ENCODE measurements at places on chromosomes 3 and 15.

DNA sequence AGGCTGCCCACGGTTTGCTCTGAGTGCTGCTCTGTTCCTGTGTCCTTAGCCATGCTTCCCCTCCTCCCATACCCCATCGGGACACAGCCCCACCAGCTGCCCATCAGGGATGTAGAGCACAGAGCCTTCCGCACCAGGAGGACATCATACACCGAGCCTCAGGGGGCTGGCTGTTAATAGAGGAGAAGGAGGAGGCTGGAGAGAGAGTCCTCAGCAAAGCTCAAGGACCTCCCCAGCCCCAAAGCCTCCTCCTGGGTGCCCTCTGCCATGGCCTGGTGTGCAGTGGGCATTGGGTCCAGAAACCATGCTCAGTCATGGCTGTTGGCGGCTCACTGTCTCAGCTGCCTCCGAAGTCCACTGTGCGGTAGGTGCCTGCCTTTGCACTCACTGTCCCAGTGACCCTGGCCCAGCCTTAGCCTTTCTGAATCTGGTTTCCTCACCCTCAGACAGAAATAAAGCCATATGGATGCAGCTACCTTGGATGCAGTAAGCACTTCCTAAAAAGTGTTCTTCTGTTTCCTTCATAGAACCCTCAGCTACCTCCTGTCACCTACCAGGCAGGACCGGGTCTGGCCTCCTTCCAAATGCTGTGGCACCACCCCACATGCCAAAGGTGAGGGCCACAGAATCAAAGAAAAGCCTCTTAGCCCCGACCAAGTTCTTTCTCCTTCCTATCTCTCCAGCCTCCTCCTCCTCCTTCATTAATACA is 53.9 kb downstream of the ACAD9 start:
- no peak for DNase-seq

- no peak for DNase-seq
Observed at GRCh38 chr3:196186651-196187573, 24.3 kb downstream of the ZDHHC19 start.

DNA sequence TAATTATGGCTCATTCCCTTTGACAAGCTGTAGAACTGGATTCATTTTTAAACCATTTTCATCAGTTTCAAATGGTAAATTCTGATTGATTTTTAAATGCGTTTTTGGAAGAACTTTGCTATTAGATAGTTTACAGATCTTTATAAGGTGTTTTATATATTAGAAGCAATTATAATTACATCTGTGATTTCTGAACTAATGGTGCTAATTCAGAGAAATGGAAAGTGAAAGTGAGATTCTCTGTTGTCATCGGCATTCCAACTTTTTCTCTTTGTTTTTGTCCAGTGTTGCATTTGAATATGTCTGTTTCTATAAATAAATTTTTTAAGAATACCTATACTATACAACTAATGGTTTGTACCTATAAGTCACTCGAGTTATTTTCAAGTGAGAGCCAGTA is 62.7 kb downstream of the PXYLP1 start:
- DNase-seq = no peak

GRCh38 chr3:124627501-124627908 is 102.7 kb upstream of the UMPS start:
- no peak for DNase-seq
